ENCODE measurements at places on chromosomes 2 and 18.

GRCh38 chr2:143083636-143084035 is 45.6 kb upstream of the ARHGAP15 start:
- no peak for DNase-seq

DNA sequence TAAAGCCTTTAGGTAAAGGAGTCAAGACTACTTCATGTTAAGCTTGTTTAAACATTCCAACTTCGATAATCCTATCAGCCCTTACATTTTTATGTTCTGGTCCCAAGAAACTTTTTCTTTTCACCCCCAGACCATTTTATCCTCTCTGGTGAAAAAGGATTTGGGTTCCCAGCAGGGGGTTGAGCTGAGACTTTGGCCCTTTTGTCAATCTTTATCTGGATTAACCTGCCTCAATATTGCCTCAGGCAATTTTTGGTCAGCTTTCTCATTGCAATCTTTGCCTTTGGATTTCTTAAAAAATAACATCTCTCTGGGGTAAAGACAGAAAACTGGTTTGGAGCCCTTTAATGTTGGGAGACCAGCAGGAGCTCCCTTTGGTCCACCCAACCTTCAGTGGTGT is 33.9 kb upstream of the CSRNP3 start:
- DNase-seq: no peak

- no peak for DNase-seq
Observed at GRCh38 chr2:119525614-119526013, 1.3 kb upstream of the SCTR start.

DNA sequence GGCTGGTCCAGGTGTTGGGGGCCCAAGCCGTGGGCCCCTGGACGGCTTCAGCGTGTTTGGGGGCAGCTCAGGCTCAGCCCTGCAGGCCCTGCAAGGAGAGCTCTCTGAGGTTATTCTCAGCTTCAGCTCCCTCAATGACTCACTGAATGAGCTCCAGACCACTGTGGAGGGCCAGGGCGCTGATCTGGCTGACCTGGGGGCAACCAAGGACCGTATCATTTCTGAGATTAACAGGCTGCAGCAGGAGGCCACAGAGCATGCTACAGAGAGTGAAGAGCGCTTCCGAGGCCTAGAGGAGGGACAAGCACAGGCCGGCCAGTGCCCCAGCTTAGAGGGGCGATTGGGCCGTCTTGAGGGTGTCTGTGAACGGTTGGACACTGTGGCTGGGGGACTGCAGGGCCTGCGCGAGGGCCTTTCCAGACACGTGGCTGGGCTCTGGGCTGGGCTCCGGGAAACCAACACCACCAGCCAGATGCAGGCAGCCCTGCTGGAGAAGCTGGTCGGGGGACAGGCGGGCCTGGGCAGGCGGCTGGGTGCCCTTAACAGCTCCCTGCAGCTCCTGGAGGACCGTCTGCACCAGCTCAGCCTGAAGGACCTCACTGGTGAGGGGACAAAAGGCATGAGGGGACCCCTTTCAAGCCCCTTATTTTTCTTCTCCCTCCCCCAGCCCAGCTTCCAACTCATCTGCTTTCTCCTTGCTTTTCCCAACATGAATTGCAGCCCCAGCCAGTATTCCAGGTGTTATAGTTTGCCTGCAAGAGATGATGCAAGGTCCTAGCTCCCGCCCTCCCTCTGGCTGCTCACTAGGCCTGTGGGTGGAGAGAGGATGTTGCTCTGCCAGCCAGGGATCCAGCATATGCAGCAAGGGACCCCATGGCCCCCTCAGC is 2.9 kb upstream of the KHK start:
- DNase-seq: peak; percentile 58

- no peak for DNase-seq
Observed at GRCh38 chr2:38704664-38705063, 38.8 kb downstream of the GALM start.

DNA sequence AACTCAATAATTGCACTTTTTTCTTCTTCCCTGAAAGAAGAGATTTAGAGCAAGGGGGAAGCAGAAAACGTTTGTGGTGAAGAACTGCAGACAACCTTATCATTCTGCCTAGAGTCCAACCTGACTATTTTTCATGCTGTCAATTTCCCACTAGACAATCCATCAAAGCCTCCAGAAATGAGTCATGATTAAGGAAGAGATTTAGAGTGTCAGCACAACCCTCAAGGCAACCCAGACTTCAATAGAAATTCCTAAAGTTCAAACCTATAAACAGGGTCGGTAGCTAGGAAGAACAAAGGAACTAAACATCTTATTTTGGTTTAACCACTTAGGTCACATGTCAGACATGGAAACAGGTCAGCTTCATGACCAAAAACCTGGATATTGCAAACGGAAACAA is 86.9 kb downstream of the SLC25A12 start:
- DNase-seq: no peak

DNA sequence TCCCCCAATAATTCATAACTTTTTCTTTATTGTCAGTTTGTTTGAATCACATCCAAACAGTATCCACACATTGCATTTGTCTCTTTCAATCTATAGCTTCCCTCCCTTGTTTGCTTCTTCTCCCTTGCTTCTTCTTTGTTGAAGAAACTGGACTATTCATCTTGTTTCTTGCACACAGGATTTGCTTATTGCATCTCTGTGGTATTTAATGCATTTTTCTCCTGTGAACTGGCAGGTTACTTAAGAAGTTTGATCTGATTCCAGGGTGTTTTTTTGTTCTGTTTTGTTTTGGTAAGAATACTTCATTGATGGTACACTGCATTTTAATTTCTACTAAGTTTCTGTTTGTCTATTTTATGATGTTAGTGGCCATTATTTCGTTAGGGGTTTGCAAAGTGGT is 166.8 kb downstream of the CAMKMT start:
- no peak for DNase-seq

DNA sequence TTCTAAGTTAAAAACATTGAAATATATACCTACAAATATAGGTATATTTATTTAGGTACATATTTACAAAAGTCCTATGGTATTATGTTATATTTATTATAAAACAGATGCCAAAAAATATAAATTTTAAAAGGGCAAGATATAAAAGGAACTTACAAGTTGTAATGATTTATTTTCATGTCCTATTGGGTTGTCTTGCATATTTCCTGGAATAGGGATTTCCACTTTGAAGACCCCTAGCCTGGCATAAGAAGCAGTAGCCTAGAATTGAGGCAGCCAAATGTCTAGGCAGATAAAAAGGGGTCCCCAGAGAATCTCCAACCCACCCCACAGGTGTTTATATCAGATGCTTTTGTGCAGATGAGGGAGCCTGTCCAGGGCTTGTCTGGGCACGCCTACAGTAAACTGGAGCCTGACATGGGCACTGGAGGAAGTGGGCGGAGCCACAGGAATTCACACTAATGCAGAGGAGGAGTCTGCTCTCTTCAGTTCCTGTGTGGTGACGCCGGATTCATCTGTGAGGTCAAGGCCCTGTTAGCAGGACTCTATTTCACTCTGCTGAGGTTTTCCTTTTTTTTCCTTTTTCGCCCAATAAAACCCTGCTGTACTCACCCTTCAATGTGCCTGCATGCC is 1088.9 kb upstream of the PIK3C3 start:
- DNase-seq: no peak

DNA sequence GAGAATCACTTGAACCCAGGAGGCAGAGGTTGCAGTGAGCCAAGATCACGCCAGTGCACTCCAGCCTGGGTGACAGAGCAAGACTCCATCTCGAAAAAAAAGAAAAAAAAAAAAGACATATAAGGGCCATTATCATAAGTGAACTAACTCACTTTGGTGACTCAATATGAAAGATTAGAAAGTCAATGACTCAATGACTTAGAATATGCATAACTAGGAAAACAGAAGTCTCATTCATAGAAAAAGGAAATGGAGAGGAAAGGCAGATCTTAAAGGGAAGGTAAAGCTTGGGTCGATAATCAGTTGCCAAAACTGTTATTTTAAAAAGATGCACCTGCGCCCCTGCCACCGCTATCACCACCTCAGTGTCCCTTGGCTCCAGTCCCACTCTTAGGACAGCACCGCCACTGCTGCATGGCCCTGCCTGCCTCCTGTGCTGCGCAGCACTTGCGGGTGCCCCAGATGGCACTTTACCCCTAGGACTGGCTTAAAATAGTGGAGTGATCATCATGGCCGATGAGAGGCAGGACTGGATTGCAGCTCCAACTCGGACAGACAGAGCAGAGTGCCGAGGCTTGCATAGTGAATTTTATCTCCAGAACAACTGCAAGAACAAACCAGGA is 54.7 kb downstream of the INO80D start:
- DNase-seq: no peak

GRCh38 chr2:54574860-54575247 is 118.7 kb downstream of the SPTBN1 start:
- no peak for DNase-seq

DNA sequence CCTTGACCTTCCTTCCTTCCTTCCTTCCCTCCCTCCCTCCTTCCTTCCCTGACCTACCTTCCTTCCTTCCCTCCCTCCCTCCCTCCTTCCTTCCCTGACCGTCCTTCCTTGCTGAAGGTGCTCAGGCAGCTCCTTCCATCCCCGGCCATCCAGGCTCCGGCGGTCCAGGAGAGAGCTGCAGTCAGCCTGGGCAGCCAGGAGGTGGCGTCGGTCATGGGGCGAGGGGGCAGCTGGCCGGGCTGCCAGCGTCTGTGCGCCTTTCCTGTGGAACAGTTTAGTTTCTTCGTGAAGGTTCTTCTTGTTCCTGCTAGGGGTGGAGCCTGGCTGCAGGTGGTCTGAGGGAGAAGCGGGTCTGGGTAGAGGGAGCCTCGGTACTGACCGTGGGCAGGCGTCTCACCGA is 15.7 kb downstream of the GPR35 start:
- peak; percentile 87 for DNase-seq

GRCh38 chr18:59910967-59911366 is 11.2 kb downstream of the PMAIP1 start:
- no peak for DNase-seq

- DNase-seq: no peak
Observed at GRCh38 chr2:129806990-129807389, 172.5 kb upstream of the RAB6C start.

DNA sequence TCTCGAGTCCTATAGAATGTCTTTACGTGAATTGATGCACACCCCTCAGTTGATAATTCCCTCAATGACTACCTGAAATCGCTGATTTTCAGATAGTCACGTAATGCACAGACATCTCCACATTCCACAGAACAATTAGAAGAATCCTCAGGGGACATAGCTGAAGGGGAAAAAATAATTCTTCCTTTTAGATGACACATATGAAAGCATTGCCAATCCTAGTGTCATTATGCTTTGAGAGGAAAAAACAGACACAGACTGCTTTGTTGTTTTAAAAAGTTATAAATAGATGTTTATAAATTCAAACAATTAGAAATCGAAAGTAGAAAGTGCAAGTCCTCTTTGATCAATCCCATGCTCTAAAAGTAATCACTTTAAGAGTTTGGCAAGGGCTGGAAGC is 100.6 kb upstream of the FN1 start:
- DNase-seq: no peak

DNA sequence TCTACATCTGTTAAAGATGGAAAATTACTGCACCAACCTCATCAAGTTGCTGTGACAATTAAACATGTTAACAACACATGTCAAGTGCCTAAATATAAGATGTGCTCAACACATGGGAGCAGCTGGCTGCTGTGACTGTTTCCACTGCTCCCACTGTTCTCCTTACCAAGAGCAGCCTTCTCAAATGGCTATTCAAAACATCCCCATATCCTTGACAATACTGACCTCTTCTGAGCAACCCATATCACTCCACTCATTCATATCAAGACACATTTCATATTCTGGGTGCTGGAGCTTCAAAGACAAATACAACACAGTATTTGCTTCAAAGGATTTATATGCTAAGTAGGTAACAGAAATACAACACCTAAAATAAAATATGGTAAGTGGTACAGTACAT is 60.3 kb downstream of the PIAS2 start:
- DNase-seq: no peak

DNA sequence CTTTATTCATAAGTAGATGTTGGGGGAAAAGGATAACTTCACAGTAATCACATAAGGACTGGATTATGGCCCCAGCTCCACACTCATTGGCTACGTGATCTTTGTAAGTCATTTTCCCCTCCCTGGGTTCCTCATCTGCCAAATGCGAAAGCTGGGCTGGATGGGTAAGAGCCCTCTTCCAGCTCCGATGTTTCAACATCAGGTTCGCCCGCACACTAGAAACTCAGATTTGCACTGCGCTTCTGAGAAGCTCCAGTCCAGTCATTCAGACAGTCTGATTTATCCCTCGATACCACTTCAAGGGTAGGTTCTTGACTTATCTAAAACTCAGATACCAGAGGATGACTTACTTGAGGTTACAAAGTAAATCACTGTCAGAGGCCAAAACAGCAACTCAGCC is 31.0 kb upstream of the RMDN2 start:
- no peak for DNase-seq

DNA sequence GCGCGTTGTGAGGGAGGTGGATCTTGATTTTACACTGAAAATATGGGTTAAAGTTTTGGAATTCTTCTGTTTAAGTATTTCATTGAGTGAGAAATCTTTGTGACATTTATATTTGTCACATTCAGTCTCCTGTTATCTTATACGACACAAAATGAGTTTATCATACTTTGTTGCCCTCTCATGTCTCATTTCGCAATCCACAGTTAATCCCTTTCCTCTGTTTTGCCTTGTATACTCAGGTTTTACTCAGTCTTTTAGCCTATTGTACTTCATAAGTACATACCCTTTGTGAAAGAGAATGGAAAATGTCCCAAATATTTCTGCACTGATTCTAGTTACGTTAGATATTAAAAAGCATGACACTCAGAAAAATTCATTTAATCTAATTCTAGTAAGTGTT is 142.7 kb downstream of the ATP9B start:
- peak; percentile 25 for DNase-seq

- DNase-seq: peak; percentile 15
Observed at GRCh38 chr2:121650315-121650930, 1.2 kb upstream of the CLASP1 start.

- DNase-seq: no peak
Observed at GRCh38 chr2:68747900-68748299, 13.3 kb downstream of the ARHGAP25 start.

DNA sequence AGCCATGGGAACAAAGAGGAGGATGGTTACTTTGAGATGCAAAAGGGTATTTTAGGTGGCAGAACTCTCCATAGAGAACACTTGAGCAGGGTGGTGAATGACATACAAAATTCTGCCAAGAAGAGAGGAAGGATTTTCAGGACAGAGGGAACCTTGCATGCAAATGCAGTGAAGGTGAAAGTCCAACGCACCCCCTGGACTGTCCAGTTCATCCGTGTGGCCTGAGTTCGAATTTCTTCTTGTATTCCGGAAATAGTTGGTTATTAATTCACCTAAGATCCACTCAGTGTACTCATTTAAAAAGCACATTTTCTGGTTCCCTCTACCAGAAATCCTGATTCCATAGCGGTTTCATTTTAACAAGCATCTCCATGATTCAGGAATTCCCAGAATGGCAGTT is 5.5 kb downstream of the AOX1 start:
- DNase-seq: no peak

GRCh38 chr2:177666408-177666807 is 273.8 kb downstream of the AGPS start:
- DNase-seq: no peak

DNA sequence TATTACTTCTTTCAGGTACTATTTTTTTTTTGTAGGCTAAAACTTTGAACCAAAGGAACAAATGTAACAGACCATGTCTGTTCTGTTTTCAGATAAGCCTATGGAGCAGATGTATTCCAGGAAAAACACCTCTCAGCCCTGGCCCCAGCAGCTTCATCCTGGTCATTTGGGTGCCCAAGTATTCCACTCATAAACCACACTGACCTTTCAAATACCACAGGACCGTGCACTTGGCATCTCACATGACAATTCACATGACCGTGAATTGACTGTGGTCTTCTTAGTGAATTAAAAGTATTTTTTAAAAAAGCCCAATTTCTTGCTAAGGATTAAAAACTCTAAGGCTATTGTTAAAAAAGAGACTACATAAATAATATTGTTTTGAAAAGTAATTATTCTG is 50.2 kb downstream of the SMIM21 start:
- DNase-seq: no peak
